ENCODE measurements at places on chromosomes 1 and 21. TPM values are rescaled to one million over a fixed set of nuclear protein-coding genes. Genes with fewer than 3 reads are reported as not detected.

Gene S100A14
- 2,019 TPM for total RNA-seq

Gene DNAH14
- total RNA-seq, result 20.0 TPM

Gene RHBDL2
- 8.7 TPM for total RNA-seq

Gene PDPN
- 65.3 TPM for total RNA-seq

Gene OPTC
- total RNA-seq, result not detected

Gene MANEAL
- total RNA-seq, result 0.78 TPM

Gene ACTN2
- not detected for total RNA-seq

Gene PRR9
- total RNA-seq, result not detected

Gene CLCA1
- total RNA-seq, result 0.08 TPM

Gene SPRR3
- total RNA-seq, result 0.70 TPM

Gene GUCA2A
- not detected for total RNA-seq

Gene IFNLR1
- total RNA-seq, result 6.7 TPM

Gene FCRL5
- total RNA-seq, result not detected

Gene CD5L
- not detected for total RNA-seq

Gene TDRD10
- total RNA-seq, result not detected

Gene LRRC53
- total RNA-seq, result not detected

Gene OR2L2
- total RNA-seq, result not detected

Gene FGR
- total RNA-seq, result not detected

Gene C8A
- not detected for total RNA-seq

Gene CHI3L2
- not detected for total RNA-seq

Gene C8B
- not detected for total RNA-seq

Gene RIT1
- 19.8 TPM for total RNA-seq

Gene LZIC
- total RNA-seq, result 21.7 TPM

Gene PRKAA2
- total RNA-seq, result 0.53 TPM

Gene HSPA6
- 0.27 TPM for total RNA-seq

Gene FNBP1L
- total RNA-seq, result 6.2 TPM

Gene LAMTOR2
- 118 TPM for total RNA-seq

Gene CFAP141
- not detected for total RNA-seq

Gene MXRA8
- total RNA-seq, result 2.0 TPM

Gene DIRAS3
- not detected for total RNA-seq

Gene BSND
- not detected for total RNA-seq

Gene PSEN2
- total RNA-seq, result 9.8 TPM

Gene LYPLAL1
- total RNA-seq, result 19.9 TPM

Gene ARHGAP30
- total RNA-seq, result not detected

Gene KANK4
- 0.42 TPM for total RNA-seq

Gene RNF2
- total RNA-seq, result 15.5 TPM

Gene ATP6V1G3
- not detected for total RNA-seq

Gene CD55
- 20.2 TPM for total RNA-seq

Gene CACNA1S
- total RNA-seq, result not detected

Gene LRRN2
- total RNA-seq, result not detected

Gene SV2A
- 1.3 TPM for total RNA-seq

Gene AMY1A
- not detected for total RNA-seq

Gene CADM3
- total RNA-seq, result not detected

Gene SPATA17
- total RNA-seq, result 0.30 TPM

Gene RAB42
- total RNA-seq, result 1.5 TPM

Gene RNF186
- not detected for total RNA-seq

Gene NHLH1
- not detected for total RNA-seq

Gene SLC1A7
- total RNA-seq, result not detected

Gene OXCT2
- total RNA-seq, result 3.2 TPM

Gene SIKE1
- total RNA-seq, result 38.7 TPM

Gene RIPK4
- total RNA-seq, result 23.0 TPM

Gene APCS
- not detected for total RNA-seq

Gene KLHL12
- total RNA-seq, result 23.5 TPM
